SK-N-SH (cell line): ENCODE measurements at places on chromosomes 12 and 14.

DNA sequence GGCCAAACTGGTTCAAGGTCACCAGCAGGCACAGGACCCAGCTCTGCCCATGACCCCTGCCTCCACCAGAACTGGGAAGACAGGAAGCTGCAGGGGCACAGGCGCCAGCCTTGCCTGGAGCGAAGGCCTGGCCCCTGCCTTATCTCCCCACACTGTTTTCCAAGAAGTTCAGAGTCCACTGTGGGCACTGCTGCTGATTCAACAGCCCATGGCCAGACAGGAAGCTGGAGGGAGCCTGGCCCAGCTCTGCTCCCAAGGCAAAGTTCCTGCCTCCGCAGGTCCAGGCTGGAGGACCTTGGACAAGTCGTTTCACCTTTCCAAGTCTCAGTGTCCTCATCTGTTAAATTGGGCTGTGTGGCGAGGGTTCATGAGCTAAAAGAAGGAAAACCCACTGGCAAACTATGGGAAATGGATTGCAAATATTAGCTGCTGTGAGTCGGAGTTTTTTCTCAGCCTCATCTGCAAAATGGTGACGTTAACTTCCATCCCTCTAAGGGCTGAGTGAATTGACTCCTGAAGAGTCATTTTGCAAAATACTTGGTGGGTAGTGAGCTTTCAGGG, 1.2 kb downstream of the PHETA1 start:
- DNase-seq, result peak; percentile 76

GRCh38 chr14:36756226-36756625, 94.6 kb downstream of the PAX9 start:
- no peak for DNase-seq

GRCh38 chr12:64029013-64029857, 184.7 kb downstream of the SRGAP1 start:
- DNase-seq, result no peak

- no peak for DNase-seq
Observed at GRCh38 chr12:123231931-123232330, 1.0 kb downstream of the MPHOSPH9 start.

DNA sequence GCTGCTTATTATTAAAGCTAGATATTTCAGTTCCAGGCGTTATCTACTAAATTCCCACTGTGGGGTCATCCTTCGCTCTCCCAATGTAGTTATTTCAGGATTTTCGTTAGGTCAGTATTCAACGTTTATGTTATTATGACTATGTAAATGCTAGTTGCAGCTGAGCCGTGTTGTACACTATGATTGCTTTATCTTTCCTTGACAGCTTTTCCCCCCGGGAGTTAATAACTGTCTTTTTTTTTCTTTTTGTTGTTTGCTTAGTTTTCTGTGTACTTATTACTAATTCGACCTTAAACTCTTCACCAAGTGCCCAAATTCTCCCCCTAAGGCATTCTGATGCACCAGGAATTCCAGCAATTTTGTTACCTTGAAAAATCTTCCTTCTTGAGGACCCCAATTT, 48.5 kb downstream of the SUDS3 start:
- DNase-seq, result no peak
